ENCODE measurements at places on chromosomes 16 and 17.
A peak's percentile ranks its signal among the peaks of the same experiment; 100 is the strongest.

- no peak for DNase-seq
Measured at GRCh38 chr17:77280304-77281121, 139.7 kb downstream of the SEC14L1 start.

DNA sequence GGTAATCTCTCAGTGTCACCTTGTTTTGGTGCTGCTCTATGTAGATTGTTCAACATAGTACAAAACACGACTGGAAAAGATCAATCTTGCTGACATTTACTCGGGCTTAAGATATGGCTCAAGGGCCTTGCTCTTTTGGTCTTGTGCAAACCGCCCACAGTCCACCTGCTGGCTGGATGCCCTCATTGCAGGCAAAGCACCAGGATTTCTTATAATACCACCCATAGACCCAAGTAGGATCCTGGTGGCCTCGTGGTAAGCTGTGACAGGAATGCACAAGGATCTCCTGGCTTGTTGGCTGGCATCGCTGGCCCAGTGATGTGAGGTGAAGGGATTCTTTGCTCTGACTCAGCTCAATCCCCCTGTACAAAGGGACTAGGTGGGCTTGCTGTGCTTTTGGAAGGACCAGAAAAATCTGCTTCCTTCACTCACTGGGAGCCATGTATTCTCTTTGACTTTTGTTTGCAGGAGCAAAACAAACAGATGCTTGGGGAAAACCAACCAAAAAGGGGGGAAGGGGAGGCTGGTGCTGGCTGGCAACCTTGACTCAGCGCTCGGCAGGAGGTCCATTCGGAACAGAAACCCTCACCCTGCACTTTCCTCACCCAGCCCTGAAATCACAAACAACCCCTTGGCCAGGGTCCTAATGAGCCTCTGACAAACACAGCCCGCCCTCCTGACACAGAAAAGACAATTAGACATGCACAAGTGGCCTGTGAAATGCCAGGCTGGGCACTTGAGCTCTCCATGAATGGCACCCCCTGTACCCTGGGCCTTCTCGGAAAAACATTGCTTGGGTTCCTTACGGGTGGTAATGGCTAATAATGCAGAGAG, 36.6 kb upstream of the MED9 start:
- DNase-seq: peak; percentile 73

DNA sequence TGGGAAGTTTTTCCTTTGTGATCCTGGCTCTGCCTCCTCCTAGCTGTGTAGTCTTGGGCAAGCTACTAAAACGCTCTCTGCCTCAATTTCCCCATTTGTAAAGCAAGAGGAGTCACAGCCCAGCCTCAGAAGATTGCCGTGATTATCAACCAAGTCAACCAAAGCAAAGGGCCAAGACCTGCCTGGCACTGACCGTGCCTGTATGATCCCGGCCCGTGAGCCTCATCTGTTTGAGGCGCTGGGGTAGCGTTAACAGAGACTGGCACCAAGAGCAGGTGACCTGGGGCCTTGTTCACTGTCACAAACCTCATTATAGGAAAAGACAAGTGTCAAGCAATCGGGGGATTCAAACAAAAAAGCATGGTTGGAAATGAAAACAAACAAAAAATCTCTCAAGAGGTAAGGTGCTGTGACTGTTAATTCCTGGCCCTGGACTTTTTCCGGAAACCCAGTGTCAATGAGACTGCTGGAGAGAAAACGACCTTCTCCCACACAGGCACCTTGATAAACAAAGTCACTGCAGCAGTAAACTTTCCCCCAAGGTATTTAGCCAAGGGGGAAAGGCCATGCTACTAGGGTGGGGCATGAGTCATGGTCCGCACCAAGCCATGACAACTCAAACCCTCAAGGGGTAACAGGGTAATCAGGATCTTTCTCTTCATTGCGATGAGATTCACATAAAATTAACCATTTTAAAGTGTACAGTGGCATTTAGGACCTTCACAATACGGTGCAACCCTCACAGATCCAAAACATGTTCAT, 5.4 kb downstream of the MEAK7 start:
- DNase-seq: no peak

DNA sequence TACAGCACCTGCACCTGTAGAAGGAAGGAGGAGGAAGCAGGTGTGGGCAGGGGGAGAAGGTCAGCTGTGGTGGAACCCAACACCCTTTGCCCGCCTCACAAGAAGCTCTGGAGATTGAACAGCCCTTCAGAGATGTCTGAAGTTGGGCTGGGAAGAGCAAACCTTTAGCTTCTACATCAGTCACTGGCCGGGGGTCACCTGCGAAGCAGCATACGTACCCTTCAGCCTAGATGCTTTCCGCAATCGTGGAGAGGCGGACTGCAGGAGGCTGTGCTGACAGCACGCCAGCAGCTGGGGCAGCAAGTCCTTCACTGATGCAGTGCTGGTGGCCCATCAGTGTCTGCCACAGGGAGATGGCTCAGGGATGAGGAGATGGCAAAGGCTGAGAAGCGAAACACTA, 5.2 kb upstream of the HS3ST3B1 start:
- DNase-seq: no peak

GRCh38 chr17:80832266-80832676, 159.4 kb upstream of the CHMP6 start:
- DNase-seq: no peak

DNA sequence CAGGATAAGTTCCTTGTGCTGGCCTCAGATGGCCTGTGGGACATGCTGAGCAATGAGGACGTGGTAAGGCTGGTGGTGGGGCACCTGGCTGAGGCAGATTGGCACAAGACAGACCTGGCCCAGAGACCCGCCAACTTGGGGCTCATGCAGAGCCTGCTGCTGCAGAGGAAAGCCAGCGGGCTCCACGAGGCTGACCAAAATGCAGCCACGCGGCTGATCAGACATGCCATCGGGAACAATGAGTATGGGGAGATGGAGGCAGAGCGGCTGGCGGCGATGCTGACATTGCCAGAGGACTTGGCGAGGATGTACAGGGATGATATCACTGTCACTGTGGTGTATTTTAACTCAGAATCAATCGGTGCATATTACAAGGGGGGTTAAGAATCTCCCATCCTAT, 5.2 kb downstream of the PDP2 start:
- DNase-seq: no peak

DNA sequence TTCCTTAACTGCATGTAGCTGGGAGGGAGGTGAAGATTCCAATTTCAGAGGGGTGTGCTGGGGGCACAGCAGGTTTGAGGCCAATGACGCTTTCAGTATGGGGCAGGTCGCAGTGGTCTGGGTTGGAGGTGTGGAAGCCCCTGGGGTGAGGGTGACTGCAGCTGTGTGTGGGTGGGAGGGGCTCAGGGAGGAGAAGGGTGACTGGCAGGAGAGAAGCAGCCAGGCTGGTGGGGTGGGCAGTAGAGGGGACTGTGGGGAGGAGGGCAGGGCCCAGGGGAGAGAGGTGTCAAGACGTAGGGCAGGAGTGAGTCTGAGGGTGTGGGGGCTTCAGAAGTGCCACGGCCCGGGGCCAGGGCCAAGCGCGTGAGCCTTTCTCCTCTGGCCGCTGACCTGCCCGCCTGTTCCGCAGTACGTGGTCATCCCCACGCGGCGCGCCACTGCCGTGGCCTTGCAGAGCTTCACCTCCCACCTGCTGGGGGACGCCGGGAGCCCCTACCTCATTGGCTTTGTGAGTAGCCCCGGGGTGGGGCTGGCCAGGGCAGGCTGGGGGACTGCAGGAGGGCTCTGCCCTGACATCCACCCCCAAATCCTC, 19.4 kb downstream of the MYBBP1A start:
- DNase-seq: no peak

GRCh38 chr16:85483424-85483823, 129.7 kb upstream of the GSE1 start:
- no peak for DNase-seq

DNA sequence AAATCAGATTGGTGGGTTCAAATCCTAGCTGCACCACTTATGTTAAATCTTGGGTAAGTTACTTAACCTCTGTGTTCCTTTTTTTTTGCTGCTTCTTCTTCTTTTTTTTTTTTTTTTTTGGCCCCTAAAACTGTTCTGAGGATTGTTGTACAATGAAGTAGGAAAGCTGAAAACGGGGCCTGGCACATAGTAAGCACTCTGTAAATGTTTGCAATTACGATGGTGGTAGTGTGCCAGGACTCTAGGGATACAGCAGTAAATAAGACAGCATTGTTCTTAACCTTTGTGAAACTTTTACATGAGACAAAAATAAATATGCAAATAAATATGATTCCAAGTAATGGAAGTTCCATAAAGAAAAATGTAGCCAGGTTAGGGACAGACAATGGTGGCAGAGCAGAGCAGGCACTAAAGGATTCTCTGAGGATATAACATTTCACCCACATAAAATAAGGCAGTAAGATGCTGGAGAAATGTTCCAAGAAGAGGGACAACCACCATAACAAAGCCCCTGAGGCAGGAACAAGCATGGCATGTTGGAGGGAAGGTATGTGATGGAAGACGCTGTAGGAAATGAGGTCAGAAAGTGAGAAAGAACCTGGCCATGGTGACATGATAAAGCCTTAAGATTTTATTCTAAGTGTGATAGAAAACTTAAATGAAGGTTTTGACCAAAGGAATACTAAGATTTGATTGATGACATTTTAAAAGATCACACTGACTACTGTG, 127.3 kb downstream of the NLK start:
- DNase-seq: no peak

DNA sequence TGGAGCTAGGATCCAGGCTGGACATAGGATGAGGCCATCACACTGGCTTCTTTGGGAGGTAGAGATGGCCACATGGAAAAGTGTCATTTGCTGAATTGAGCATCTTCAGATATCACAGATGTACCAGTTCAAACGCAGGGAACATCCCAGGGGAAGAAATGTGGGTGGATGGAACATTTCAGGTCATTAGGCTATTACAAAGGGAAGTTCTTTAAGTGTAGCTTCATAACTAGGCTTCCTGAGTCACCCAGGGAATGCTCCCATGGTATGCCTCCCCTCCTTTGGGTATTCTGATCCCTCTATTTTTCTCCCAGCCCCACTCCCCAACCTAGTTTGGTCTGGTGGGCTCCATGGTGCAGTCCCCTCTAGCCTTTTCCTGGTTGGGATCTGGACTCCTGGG, 69.8 kb upstream of the IRX3 start:
- no peak for DNase-seq

DNA sequence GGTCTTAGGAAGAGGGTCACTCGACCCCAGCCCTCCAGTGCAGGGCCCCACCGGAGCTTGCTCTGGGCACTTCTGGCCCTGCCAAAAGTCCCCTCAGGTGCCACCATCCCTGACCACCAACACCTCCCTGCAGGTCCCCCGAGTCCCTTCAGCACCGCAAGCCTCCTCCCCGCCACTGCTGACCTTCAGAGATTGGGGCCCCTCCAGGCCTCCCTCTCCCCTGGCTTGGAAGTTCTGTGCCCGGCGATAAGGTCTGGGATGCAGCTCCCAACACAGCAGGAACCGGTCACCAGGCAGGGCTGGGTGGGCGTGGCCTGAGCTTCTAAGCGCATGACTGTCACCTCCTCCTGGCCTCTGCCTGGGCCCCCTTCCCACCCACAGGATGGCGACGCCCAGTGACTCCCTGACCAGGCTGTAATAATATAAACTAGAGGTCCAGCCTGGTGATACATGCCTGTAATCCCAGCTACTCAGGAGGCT, 11.2 kb downstream of the PIEZO1 start:
- DNase-seq: no peak

DNA sequence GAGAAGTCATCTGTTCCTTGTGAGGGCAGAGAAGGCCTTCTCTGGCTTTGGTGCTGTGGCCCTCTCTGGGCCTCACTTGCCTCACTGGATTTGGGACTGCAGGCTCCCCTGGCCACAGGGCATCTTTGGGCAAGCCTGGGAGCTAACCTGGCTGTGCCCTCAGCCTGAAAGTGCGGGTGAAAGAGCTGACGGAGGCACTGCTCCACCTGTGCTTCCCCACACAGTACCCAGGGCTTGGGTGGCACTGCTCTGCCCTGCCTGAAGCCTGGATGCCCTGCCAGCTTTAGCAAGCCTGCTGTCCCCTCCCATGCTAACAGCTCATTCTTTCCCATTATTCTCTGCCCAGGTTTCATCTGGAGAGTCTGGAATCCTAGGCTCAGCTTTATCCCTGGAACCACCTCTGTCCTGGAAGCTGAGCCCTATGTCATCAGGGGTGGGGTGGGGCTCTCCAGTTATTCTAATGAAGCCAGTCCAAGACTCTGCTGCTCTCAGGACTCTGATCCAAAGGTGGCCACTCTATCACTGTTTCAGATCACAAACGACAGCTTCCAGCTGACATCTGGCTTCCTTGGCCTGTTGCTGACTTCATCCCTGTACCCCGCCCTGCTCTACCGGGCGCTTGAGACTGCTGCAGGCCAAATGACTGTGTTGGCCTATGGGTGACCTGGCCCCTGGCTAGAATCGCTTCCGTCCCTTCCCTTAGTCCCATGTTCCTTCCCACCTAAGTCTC, 29.3 kb downstream of the HIC1 start:
- no peak for DNase-seq

- DNase-seq: peak; percentile 99
Measured at GRCh38 chr16:72008424-72009216, at the start of gene DHODH. Gene DHODH, plus strand, starts transcription at chr16:72008744. Its CDS starts 21 bp downstream, at chr16:72008765.

- DNase-seq: no peak
Measured at GRCh38 chr17:574061-574460, 140.6 kb downstream of the VPS53 start.

GRCh38 chr17:36818134-36818825, 119.0 kb upstream of the LHX1 start:
- DNase-seq: no peak

- DNase-seq: no peak
Measured at GRCh38 chr16:58196898-58197313, 1.0 kb downstream of the CSNK2A2 start.

GRCh38 chr16:460787-461186, 35.3 kb downstream of the RAB11FIP3 start:
- no peak for DNase-seq

GRCh38 chr16:10835281-10835931, 16.8 kb upstream of the TVP23A start:
- DNase-seq: no peak

GRCh38 chr16:30844671-30845449, 49.0 kb downstream of the BCL7C start:
- peak; percentile 81 for DNase-seq

GRCh38 chr17:1484676-1485422, 7.6 kb downstream of the MYO1C start:
- peak; percentile 51 for DNase-seq

GRCh38 chr16:4113358-4114256, 2.6 kb downstream of the ADCY9 start:
- no peak for DNase-seq

GRCh38 chr17:50319306-50320004, 26.5 kb upstream of the XYLT2 start:
- no peak for DNase-seq

DNA sequence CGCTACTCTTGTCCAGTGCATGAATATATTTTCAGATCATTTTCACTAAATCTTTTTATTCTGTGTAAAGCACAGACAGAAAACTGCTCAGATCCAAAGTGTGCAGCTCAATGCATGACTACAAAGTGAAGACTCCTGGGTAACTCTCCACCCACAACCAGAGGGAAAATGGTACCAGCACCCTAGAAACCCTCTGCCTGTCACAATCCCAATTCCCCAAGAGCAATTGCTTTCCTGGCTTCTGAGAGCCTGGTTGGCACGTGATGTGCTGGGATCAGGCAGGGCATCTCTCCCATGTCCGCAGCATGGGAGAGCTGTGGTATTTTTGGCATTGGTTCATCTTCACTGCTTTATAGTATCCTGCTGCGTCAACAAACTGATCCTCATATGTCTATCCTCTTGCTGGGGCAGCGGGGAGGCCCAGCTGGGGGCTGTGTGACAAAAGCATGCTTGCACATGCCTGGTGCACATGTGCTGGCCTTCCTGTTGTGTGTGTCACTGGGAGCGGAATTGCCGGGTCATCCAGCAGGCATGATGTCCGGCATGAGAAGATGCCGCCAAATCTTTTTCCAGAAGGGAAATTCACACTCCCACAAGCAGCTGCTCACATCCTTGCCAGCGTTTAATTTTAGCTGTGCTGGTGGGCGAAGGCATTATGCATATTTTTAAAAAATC, 278.9 kb upstream of the FOXF1 start:
- no peak for DNase-seq

- DNase-seq: no peak
Measured at GRCh38 chr17:8726941-8727555, 17.6 kb downstream of the CCDC42 start.

Data from HuH-7 (cell line).